Stimulated activated CD4-positive, alpha-beta T cell treated with anti-CD3 and anti-CD28 coated beads, TNF-alpha, amount 100 ng/mL, for 48 hours (primary cell): ENCODE measurements at places on chromosomes 6 and 20.

DNA sequence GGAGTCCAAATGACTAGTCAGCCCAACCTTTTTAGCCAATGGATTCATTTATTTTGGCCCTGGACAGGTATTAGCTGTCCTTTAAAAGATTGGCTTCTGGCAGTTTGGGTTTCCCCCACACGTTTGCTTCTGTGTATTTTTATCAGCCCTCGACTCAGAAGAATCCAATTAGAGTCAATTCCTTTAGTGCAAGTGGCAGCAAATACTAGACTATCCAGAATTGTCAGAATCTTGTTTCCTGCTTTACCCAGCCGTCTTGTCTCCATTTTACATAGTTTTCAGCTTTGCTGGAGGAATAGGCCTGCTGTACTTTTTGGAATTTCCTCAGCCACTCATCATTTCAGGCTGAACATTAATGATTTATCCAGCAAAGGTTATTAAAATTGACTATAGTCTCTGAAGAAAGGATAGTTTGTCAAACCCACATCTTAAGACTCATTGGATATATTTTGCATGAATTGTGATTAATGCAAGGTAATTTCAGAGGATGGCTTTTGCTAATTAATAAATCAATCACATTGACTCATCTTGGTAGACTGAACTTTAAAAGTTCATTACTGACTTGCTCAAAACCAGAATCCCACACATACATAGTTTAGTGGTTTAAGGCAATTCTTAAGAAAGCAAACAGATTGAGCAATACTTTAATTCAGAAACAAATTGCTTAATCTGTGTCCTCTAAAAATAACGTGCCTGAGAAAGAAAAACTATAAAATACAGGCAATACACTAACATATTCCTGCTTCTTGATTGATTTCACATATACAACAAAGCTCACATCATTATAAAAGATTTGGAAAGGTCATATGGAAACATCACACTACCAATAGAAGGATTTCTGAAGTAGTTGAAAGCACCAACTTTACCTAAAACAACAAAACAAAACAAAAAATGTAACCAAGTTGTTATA is 62.9 kb upstream of the ZNF217 start:
- no peak for DNase-seq

- DNase-seq, result no peak
These were observed 27.8 kb upstream of the GFRAL start for GRCh38 chr6:55299286-55299985.

DNA sequence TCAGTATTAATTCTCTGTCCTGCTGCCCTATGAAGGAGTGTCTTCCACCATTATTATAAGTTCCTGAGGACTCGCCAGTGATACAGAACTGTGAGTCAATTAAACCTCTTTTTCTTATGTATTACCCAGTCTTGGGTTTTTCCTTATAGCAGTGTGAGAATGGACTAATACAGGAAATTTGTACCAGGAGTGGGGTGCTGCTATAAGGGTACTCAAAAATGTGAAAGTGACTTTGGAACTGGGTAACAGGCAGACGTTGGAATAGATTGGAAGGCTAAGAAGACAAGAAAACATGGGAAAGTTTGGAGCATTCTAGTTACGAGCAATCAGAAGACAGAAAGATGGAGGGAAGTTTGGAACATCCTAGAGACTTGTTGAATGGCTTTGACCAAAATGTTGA is 616.7 kb upstream of the EPHA7 start:
- DNase-seq, result no peak

- no peak for DNase-seq
These were observed 355.0 kb downstream of the CDH26 start for GRCh38 chr20:60313191-60313590.

GRCh38 chr20:46023148-46023484 is 5.9 kb upstream of the SLC12A5 start:
- DNase-seq, result no peak

DNA sequence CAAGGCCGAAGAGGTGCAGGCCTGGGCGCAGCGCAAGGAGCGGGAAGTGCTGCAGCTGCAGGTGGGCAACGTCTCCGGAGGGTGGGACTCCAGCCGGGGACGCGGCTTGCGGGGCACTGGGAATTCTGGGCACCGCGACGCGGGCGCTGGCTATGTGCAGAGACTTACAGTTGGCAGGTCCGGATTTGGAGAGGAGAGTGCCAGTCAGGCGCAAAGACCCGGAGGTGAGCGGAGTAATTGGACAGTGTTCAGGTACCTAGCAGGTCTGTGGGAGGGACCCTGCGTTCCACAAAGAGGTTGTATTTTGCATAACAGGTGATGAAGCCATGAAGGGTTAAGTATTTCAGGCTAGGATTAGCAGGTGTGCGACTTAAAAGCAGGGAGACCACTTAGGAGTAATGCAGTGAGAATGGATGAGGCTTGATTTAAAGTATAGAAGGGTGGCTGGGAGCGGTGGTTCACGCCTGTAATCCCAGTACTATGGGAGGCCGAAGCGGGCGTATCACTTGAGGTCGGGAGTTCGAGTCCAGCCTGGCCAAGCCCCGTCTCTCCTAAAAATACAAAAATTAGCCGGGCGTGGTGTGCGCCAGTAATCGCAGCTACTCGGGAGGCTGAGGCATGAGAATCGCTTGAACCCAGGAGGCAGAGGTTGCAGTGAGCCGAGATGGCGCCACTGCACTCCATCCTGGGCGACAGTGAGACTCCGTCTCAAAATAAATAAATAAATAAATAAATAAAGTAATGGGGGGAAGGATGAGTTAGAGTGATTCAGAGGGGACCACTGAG is 1.0 kb downstream of the MRPS26 start:
- DNase-seq, result no peak

- DNase-seq, result no peak
These were observed 1167.7 kb upstream of the ADGRB3 start for GRCh38 chr6:67467341-67467740.

- no peak for DNase-seq
These were observed 12.4 kb upstream of the DEFB118 start for GRCh38 chr20:31355981-31356380.

- no peak for DNase-seq
These were observed 52.9 kb downstream of the UBR2 start for GRCh38 chr6:42616716-42617115.

DNA sequence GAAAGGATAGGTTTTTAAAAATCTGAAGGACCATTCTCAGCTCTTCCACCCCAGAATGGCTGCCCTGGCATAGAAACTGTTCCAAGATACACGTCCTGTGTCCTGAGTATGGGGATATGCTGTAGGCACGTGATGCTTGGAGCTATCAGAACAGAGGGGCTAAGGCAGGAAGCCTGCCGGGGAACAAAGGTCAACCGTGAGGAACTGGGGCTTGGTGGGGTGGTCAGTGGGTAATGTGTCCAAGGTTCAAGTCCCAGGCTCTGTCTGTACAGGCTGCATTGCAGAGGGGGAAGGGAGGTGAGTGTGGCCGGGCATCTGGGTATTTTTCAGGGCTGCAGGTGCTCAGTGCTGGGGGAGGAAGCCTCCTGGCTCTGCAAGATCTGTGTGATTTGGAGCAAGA is 479.6 kb upstream of the CHD6 start:
- DNase-seq, result no peak

- DNase-seq, result no peak
These were observed 246.8 kb downstream of the QKI start for GRCh38 chr6:163661272-163661671.
